ENCODE measurements at places on chromosomes 5 and 9. TPM values are rescaled to one million over a fixed set of nuclear protein-coding genes. Genes with fewer than 3 reads are reported as not detected.

Gene TAF11L8
- total RNA-seq: not detected

Gene PCDHGA10
- 4.5 TPM for total RNA-seq

- peak; percentile 21 for DNase-seq
- H3K27ac ChIP-seq: no peak overlapping the region
- no peaks in the 10 kb centered on the region for H3K36me3 ChIP-seq
- no peak overlapping the region for H3K4me3 ChIP-seq
Observed at GRCh38 chr9:108108280-108108851, 618.8 kb upstream of the KLF4 start.

GRCh38 chr5:110785356-110785755, 46.5 kb downstream of the SLC25A46 start:
- no peaks in the 10 kb centered on the region for H3K4me1 ChIP-seq
- H3K27ac ChIP-seq: no peak overlapping the region
- H3K36me3 ChIP-seq: no peaks in the 10 kb centered on the region
- no peaks in the 10 kb centered on the region for H3K27me3 ChIP-seq

DNA sequence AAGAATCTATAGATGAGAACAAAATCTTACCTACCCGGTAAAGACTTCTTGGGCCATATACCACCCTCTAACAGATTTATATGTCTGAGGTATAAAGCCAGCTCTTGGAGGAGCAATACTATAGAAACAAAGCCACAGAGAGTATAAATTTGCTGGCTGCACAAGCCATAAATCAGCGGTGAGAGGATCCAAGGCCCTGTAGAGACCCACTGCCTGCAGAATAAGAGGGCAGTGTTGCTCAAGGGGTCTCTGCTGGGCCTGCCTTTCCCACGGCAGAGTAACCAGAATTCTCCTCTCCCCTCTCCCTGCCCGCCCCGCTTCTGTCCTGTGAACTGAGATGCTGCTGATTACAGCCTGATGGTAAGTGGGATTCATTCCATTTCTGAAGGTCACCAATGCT, 89.2 kb downstream of the NDFIP1 start:
- H3K36me3 ChIP-seq: no peaks in the 10 kb centered on the region
- H3K27ac ChIP-seq: no peak overlapping the region
- no peak for DNase-seq
- no peaks in the 10 kb centered on the region for H3K4me1 ChIP-seq
- no peaks in the 10 kb centered on the region for H3K27me3 ChIP-seq

DNA sequence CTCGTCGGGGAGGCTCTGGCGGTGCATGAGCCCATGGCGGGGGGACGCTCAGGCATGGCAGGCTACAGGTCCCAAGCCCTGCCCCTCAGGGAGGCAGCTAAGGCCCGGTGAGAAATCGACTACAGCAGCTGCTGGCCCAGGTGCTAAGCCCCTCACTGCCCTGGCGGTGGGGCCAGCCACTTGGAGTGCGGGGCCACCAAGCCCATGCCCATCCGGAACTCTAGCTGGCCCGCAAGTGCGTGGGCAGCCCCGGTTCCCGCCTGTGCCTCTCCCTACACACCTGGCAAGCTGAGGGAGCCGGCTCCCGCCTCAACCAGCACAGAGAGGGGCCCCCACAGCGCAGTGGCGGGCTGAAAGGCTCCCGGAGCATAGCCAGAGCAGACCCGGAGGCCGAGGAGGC, 1896.9 kb upstream of the CDH6 start:
- no peak overlapping the region for H3K4me3 ChIP-seq
- DNase-seq: no peak
- H3K27ac ChIP-seq: no peak overlapping the region
- no peaks in the 10 kb centered on the region for H3K27me3 ChIP-seq
- H3K4me1 ChIP-seq: no peaks in the 10 kb centered on the region

Data from cardiac muscle cell (in vitro differentiated cells and primary cell).